ENCODE measurements at places on chromosomes 12 and 14.

GRCh38 chr14:101797856-101798255, 36.3 kb downstream of the PPP2R5C start:
- DNase-seq, result no peak

- DNase-seq, result no peak
These were observed 12.7 kb upstream of the KRT77 start for GRCh38 chr12:52716061-52716460.

DNA sequence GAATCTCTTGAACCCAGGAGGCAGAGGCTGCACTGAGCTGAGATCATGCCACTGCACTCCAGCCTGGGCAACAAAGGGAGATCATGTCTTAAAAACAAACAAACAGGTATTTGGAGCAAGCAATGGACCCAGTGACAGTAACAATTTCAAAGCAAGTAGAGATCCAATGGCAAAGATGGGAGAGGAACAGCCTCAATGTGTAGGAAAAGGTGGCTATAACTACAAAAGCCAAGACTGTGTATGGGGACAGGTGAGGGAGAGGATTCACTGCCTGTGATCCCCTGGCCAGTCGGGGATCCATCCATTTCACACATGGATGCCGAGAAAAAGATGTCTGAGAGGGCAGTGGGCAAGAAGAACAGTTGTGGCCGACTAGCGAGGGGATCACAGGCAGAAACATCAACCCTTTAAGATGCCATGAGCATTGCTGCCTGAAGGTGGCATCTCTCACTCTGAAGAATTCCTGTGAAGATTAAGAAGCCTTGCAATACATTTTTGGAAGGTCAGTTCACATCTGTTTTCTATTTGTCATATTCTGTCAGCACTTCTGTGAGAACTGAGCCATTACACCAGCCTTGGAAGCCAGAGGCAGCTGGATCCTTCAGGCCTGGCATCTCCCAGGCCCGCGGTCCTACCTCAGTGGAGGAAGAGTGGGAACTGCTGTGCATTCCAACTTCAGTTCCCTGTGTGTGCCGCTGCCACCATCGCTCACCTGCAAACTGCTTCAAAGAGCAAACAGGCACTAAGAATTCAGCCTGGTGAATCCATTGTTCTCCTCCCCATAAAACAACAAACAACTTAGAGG, 54.5 kb upstream of the FRS2 start:
- DNase-seq, result peak; percentile 7

DNA sequence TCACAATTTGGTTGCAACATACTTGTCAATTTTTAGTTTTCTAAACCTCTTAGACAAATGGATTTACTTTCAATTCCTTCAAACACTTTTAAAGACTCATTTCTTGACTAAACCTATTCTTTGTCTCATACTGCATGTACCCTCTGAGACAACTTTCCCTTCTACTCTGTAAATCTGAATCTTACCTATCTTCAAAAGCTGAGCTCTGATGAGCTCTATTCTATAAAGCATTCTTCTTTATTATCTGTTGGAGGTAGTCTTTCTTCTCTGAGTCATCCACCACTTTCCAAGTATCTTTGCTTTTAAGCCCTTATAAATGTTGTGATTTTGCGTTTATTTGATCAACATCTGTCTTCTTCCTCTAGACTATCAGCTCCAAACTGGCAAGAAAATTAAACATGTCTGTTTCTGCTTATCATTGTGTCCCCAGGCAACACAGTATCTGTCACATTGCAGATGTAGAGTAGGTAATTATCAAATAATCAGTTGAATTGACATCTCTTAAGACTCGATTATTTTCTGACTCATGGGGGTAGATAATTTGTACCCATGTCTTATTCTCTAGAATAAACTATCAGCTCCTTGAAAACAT, 265.6 kb upstream of the FAR2 start:
- DNase-seq, result no peak

- DNase-seq, result peak; percentile 24
These were observed 147.6 kb downstream of the PAH start for GRCh38 chr12:102769323-102769916.

DNA sequence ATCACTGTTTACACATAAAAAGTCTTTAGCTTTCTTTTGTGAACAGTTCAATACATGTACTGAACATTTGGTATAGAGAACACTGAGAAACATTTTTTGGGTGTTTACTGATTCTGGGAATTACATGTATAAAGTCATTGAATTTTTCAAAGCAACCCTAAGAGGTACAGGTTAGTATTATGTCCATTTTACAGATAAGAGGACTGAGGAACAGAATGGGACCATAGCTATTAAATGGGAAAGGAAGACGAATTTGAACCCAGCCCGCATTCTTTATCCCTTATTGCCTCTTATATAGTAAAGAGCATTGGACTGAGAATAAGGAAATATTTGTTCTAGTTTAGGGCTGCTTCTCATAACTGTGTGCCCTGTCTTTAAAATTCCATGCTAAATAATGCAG, 889 bp upstream of the KANSL2 start:
- no peak for DNase-seq

- no peak for DNase-seq
These were observed 100.9 kb downstream of the DICER1 start for GRCh38 chr14:95056476-95056875.

GRCh38 chr14:100159865-100160533, 554 bp upstream of the DEGS2 start:
- no peak for DNase-seq

- peak; percentile 71 for DNase-seq
These were observed 7.7 kb downstream of the BRF1 start for GRCh38 chr14:105292826-105293711.

DNA sequence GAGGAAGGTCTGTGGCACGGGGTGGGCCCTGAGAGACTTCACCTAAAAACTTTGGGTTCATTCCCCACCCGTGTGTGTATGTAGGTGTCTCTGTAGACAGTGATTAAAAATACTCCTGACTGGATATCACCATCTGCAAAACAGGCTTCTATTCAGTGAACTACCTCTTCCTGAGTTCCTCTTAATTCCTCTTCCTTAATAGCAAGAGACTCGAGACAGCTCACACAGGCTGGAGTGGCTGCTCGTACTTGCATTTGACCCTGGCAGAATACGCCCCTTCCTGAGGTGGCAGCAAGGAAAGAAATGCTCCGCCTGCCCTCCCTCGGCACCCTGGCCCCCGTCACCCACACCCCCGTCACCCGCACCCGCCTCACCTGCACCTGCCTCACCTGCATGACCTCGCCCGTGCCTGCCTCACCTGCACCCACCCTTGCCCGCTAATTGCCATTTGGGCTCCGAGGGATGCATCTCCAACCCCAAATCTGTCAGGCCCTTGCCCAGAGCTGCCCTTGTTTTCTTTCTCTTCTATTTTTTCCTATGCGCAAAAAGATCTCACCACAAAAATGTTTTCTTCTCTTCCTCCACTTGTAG, 90.0 kb downstream of the FBXL14 start:
- no peak for DNase-seq

DNA sequence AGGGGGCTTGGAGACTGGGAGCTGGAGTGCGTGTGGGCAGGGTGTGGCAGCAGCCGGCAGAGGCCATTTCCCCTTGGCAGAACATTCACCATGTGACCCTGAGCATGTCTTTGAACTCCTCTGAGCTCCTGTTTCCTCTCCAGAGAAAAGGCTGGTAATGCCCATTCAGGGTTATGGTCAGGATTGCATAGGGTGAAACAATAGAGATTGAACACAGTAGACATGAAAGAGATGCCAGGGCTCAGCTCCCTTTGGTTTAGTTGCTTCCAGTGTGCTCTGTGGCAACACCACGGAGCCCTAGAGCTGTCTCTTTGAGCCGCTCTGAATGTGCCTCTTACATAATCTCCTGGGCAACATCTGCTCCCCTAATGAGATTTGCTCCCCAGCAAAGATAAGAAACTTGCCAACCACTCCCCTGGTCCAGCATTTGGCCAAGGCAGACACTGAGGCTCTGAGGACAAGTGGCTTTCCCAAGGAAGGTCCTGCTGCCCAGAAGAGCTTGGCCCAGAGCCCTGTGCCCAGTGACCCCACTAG, 4.6 kb downstream of the IFI27 start:
- DNase-seq, result no peak

GRCh38 chr14:67705211-67705610, 3.5 kb downstream of the RDH12 start:
- no peak for DNase-seq

DNA sequence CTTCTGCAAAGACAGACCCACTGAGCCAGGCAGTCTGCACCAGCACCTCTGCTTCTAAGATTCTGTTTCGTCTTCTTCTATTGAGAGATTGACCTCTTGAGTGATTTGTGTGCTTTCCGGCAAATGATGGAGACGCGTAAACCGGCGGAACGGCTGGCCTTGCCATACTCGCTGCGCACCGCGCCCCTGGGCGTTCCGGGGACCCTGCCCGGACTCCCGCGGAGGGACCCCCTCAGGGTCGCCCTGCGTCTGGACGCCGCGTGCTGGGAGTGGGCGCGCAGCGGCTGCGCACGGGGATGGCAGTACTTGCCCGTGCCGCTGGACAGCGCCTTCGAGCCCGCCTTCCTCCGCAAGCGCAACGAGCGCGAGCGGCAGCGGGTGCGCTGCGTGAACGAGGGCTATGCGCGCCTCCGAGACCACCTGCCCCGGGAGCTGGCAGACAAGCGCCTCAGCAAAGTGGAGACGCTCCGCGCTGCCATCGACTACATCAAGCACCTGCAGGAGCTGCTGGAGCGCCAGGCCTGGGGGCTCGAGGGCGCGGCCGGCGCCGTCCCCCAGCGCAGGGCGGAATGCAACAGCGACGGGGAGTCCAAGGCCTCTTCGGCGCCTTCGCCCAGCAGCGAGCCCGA, 703 bp downstream of the ASCL4 start:
- DNase-seq, result peak; percentile 16

- no peak for DNase-seq
These were observed 8.8 kb upstream of the TUBA1C start for GRCh38 chr12:49255857-49256637.

DNA sequence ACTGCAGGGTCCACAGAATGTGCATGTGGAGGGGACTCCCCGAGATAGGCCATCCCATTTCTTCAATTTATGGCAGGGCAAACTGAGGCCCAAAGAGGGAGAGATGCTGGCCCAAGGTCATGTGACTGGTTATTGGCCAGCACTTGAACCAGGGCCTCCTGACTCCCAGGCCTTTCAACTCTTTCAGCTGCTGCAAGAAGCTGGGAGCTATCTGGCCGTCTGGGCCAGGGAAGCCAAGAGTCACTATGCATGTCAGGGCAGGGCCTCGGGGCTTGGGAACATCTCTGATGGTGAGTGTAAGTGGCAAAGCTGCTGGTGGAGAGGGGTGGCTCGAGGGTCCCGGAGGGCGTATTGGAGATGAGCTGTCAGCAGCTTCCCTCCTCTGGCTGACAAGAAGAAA, 9.5 kb upstream of the LTBP2 start:
- no peak for DNase-seq

DNA sequence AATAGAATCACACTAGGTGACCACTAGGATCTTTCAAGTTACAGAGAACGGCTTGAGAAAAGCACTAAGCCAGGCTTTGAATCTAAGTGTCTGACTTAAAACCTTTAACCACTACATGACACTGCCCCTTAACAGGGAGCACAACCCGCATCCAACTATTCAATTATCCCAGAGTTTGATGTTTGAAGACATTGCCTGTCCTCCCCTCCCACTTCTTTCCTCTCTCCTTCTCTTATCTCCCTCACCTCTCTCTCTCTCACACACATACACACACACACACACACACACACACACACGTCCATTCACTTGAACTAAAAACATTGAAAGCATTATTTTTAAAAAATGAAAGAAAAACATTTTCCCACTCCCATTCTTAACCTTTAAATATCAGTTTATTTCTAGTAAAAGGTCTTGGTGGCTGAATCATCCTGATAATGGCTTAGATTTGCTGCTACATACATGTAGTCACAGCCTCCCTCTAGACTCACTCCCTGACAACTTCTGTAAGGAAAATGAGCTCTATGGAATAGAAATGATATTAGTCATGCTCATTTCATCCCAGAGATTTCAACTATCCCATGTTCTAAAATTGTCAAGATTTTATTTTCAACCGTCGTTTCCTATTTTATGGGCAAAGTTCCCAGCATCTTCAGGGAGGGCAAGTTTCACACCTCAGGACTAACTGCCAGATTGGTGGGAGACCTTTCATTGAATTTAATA, 53.5 kb upstream of the RAP1B start:
- DNase-seq, result no peak

DNA sequence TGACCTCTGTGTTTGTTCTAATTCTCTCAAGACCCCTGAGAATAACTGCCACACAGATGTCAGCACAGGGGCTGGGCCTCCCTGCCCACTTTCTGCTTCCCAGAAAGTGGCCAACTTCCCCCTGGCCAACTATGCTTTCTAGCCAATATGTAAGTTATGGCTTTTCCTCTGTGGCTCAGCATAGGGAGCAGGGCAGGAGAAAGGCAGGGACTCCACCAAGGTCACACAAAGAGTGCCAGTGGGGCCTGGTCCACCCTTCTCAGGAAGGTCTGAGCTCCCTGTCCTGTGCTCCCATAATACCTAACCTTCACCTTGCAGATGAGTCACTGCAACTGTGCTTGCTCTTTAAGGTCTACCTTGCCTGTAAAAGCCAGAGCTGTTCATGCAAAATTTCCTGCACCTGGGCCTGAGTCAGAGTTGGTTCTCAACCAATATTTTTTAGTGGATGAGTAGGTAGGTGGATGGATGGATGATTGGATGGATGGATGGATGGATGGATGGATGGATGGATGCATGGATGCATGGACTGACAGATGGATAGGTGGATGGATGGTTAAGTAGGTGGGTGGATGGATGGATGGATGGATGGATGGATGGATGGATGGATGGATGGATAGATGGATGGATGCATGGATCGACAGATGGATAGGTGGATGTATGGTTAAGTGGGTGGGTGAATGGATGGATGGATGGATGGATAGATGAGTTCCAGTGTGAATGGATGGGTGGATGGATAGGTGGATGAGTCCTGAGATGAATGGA, 64.2 kb downstream of the DIO3 start:
- DNase-seq, result no peak

DNA sequence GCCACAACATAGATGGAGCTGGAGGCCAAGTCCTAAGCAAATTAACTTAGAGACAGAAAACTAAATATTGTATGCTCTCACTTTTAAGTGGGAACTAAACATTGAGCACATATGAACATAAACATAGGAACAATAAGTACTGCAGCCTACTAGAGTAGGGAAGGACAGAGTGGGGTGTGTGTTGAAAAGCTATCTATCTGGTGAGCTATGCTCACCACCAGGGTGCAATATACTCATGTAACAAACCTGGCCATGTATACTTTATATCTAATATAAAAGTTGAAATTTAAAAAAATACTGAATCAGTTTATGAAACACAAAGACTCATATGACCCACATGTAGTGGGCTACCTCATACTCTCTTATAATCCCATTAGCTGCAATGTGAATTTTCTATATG, 1305.0 kb downstream of the LRFN5 start:
- DNase-seq, result no peak

- DNase-seq, result no peak
These were observed 36.3 kb downstream of the ADGRD1 start for GRCh38 chr12:130990034-130990433.

DNA sequence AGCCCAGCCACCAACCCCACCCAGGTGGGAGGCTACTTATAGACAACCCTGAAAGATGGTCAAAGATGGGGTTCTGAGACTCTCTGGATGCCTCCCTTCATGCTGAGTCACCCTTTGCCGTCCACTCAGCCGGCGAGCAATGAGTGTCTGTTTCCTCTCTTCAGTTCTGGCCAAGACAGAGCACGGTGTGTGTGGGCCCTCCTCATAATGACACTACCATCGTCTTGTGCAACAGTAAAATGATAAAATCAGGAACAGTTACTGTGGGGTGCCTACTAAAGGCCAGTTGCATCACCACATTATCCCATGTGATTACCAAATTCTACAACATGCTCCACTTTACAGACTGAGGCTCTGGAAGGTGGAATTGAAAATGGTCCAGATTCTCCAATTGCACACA, 7.0 kb upstream of the BDKRB1 start:
- no peak for DNase-seq

GRCh38 chr12:93413064-93413463, 28.7 kb downstream of the UBE2N start:
- DNase-seq, result no peak

Data from activated naive CD8-positive, alpha-beta T cell treated with anti-CD3 and anti-CD28 coated beads for 36 hours (primary cell).